ENCODE measurements at places on chromosomes 3 and 15. TPM values are rescaled to one million over a fixed set of nuclear protein-coding genes. Genes with fewer than 3 reads are reported as not detected.

The BFSP2 gene
- not detected for total RNA-seq

The AP3B2 gene
- 0.89 TPM for total RNA-seq

The DAPK2 gene
- total RNA-seq, result 9.7 TPM

The IGSF10 gene
- 61.5 TPM for total RNA-seq

The CLDN18 gene
- not detected for total RNA-seq

The ARID3B gene
- total RNA-seq, result 4.8 TPM

The NOX5 gene
- 0.39 TPM for total RNA-seq

The CADPS gene
- 2.4 TPM for total RNA-seq

The SNRPN gene
- 58.2 TPM for total RNA-seq

The ADGRG7 gene
- total RNA-seq, result 0.10 TPM

DNA sequence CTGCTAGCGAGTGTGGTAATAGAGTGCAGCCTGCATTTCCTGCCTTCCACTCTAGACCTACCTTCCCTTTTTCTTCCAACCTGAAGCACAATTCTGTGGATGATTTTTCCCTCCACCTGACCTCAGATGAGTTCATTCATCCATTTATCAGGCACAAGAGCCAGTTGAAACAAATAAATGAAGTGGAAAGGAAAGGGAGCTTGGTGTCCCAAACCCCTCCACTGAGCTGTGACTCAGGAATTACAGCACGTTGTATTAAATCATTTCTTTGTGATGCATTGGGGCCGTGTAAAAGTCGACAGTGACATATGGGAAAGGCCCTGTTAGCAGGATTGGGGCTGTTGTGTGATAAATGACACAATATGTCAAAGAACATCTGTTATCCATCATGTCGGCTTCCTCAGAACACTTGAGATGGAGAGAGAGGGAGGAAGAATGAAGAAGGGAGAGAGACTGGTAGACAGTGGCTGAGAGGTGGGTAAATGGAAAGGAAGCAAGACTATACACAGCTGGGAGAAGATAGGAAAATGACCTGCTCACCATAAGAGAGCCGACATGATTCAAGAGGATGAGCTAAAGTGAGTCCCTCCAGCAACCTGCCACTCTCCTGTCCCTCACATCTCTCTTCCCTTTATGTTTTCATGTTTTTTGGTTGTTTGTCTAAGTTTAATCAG lies 366.0 kb downstream of the AGBL1 start:
- no peak for DNase-seq

DNA sequence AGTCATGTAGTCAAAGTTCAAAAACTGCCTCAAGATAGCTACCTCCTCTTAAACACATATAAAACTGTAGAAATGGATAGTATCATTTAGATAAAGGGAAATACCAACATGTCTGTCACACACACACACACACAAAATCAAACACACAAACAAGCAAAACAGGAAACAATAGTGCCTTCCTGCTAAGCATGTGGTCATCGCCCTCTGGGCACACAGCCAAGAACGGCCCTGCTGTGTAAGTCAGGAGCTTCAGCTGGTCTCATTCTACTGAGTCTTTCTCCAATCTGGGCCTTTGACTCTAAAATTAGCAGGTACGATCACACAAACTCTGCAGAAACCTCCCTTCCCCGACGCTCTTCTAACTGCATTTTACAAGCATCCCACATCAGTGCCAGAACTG lies 272.2 kb upstream of the CHRNA7 start:
- DNase-seq, result no peak

GRCh38 chr15:26628879-26629529 lies 143.9 kb downstream of the GABRB3 start:
- no peak for DNase-seq

DNA sequence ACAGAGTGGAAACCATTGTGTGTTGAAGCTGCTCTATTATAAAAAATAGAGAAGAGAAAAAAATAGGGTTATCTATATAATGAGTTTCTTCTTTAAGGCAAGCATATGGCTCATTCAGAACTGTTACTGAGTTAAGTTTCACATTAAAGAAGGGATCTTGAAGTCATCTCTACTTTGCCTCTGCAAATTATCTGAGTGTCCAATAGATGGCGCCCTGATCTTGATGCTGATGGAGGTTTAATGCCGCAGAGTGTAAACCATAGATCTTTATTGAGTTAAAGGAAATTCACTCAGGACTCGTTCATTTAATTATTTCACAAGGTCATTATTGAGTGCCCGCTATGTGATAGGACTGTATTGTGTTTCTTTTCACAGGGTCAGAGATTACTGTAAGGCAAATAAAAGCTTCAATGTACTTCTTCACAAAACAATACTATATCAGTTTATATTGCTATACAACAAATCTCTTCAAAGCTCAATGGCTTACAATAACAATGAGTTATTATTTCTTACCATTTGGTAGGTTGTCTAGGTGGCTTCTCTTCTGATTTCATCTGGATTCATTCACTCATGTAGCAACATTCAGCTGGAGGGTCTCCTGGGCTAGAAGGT lies 171.4 kb downstream of the NSUN3 start:
- DNase-seq, result no peak

DNA sequence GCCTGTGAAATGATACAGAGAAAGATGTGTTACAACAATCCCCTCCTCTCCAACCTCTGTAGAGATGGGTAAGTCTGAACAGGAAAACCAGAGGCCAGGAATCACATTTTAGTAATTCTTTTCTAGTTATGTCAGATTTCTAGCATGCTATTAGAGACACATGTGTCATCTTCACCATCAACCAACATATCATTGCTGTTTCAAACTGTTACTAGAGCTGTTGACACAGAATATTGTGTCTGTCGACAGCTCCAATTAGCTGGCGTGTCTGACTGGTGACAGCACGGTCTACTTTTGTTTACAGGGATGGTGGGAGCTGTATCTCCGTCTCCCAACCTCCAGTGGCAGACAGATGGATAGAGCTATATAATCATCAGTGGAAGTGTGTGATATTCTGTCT lies 393.2 kb downstream of the SOX2 start:
- DNase-seq, result no peak

DNA sequence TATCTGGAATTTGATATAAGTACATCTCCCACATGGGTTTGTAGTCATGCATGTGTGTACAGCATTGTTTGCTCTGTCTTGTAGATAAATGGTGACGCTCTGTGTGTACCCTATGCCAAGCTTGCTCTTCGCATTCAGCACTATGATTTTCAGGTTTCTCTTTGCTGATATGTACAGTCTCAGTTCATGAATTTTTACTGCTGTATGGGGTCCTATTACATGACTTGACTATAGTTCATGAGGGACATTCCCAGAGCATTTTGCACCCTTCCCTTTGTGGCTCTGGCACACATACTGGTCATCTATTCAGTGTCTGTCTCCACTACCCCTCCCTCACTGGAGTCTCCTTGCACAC lies 132.7 kb downstream of the EEFSEC start:
- DNase-seq, result no peak

DNA sequence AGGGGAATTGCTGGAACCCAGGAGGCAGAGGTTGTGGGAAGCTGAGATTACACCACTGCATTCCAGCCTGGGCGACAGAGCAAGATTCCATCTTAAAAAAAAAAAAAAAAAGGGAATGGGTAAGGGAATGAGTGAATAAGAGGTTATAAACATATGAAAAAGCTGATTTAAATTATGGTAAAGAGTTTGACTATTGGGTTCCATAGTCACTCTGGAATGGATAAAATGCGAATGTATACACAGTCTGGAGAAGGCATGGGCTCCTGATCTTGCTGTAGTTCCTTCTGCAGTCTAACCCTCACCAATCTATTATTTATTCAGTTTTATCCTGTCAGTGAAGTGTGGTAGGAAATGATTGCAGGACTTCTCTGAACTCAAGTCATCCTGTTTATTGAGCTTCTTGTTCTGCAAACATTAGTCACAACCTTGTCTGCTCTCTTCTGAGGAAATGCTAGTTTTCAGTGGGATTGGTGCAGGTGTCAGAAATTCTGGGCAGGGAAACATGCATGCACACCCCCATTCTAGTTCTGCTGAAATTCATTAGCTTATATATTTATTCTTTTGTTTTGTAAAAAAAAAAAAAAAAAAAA lies 190.9 kb upstream of the CFAP20DC start:
- no peak for DNase-seq

GRCh38 chr15:79641841-79642240 lies 209.7 kb downstream of the MINAR1 start:
- DNase-seq, result no peak

DNA sequence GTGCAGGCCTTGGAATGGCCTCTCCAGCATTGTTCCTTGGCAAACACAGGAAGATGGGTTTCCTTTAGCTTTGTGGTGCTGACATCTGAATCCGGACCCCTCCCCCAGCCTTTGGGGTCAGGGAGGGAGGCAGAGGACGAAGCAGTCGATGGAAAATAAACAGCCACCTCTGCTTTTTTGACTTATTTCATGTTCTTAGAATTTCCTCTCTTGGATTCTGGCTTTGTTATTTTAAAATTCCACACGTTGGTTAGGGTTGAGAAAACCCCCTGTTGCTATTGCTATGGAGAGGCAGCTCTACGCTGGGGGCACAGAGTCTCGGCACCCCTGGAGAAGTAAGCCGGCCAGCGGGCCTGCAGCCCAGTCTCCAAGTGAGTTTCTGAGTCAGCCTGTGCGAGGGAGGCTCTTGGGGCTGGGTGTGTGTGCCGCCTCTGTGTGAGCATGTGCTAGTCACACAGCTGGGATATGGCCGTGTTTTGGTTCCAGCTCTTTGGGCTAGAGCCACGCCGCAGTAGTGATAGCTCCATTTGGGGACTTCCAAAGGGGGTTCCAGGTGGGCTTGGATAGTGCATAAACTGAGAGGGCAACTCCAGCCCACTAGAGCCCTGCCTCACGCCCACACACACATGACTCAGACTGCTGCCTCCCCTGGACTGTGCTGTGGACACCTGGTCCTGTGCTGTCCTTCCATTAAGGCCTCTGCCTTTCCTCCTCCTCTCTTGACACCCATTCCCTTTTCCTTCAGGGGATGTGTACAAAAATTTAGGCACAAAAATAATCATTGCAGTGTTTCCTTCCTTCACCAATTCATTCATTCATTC lies 58.8 kb downstream of the AMOTL2 start:
- DNase-seq, result peak; percentile 50

- DNase-seq, result peak; percentile 11
Measured at GRCh38 chr3:193805448-193805847, 212.4 kb downstream of the OPA1 start.

DNA sequence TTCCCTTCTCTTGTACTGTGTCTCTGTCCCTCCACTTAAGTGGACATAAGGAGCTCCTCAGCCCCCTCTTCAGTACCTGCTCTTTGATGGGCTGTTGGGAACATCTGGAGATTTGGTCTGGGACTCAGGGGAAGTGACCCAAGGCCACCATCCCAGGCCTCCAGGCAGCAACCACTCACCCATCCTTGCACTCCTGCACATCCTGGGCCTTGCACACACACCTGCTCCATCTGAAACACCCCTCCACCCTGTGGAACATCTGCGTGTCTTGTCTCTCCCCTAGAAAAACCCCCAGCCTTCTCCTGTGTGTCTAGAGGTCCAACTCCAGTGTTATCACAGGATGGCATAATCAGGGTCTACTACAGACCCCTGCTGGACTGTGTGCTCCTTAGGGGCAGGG lies 74.3 kb downstream of the ABTB1 start:
- no peak for DNase-seq

- DNase-seq, result no peak
Measured at GRCh38 chr3:190436331-190436730, 13.4 kb downstream of the TMEM207 start.

GRCh38 chr3:3821777-3822176 lies 22.5 kb downstream of the LRRN1 start:
- DNase-seq, result no peak

GRCh38 chr3:101685870-101686307 lies 629 bp downstream of the RPL24 start:
- DNase-seq, result no peak

GRCh38 chr15:58472821-58473581 lies 41.2 kb downstream of the LIPC start:
- peak; percentile 25 for DNase-seq

DNA sequence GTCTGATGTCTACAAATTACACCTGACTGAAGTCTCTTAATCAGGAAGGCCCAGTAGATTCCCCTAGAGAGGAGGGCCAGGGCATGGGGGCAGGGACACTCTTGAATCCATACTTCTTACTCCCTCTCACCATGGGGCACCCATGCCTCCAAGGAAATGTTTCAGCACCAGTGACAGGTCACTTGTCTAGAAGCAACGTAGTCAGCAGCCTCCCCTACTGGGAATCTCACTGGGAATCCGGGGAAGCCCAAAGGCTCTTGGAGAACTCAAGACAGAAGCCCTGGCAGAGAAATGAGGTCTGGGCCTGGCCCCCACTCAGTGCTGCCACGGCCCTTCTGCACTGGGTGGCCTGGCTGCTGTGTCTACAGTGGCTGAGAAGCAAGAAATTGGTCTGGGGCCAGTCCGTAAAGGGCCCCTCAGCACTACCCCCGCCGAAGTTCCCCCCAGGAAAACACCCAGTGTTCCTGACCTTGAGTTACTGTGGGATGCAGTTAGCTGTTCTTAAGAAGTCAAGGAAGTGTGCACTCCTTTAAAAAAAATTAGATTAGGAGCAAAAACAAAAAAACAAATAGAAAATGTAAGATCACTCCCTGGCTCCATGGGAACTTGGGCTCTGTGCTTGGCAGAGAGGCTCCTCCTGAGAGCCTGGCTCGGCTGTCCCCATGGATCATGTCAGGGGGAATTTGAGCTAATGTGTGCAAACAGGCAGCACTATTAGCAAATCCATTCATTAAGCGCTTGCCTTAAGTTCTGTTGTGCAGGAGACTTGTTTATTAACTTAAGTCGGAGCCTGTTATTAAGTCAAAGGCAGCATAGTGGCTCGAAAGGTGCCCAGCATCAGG lies 5.4 kb upstream of the LINGO1 start:
- no peak for DNase-seq

DNA sequence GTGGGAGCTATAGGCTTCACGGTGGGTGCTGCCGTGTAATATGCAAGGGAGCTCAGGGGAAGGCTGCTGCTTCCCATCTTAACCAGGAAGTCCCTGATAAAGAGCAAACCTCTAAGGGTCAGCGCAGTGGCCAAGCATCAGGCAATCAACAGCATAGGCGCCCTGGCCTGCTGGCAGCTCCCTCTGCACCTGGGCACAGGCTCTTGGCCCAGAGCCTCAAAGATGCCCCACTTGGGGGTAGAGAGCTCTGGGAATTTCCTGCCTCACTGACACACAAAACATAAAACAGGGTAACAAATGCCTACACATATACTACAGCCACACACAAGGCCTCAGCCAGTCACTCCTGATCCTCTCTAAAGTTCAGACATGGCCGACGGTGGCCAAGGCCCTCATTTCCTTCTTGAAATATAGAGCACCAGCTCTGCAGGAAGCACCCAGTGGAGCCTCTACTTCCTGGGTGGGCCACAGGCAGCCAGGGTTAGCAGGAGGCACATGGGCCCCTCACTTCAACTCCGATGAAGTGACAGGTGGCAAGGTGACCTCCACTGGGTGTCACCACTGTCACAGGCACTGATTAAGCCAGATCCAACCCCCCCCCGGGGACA lies 20.5 kb downstream of the SLC41A3 start:
- DNase-seq, result no peak

Data from skin of body (tissue), 3 donors.